ENCODE measurements at places on chromosomes 5 and 9.
A peak's percentile ranks its signal among the peaks of the same experiment; 100 is the strongest.

- DNase-seq, result no peak
Measured at GRCh38 chr5:115649541-115649940, 23.7 kb upstream of the TMED7 start.

DNA sequence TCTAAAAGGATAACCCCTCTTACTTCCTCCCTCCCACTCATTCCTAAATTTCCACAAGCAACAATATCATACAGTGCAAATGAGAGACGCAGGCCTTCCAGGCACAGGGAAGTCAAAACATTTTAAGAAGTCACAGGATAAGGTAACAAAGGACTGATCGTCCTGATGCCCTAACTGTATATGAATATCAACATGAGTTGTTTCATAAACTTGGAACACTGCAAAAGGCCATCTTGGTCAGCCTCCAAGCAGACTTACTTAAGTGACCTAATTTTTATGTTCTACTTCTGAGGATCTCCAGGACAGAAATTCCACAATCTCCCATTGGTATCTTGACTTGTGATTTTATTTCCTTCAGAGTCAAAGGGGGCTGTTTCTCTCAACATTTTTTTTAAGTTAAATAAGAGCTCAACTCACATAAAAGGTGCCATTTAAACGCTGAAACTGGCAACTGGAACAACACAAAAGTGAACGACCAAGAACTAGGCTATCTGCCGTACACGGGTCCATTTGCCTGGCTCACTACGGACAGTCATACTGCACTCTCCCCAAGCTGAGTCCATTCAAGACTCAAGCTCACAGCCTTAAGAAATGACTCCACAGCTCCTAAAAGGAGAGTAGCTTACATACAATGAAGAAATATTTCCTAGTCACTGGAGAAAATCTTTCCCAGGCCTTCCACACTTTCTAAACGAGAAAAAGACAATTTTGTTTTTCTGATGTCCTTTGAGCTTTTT is 71.3 kb downstream of the LHFPL2 start:
- DNase-seq, result no peak

DNA sequence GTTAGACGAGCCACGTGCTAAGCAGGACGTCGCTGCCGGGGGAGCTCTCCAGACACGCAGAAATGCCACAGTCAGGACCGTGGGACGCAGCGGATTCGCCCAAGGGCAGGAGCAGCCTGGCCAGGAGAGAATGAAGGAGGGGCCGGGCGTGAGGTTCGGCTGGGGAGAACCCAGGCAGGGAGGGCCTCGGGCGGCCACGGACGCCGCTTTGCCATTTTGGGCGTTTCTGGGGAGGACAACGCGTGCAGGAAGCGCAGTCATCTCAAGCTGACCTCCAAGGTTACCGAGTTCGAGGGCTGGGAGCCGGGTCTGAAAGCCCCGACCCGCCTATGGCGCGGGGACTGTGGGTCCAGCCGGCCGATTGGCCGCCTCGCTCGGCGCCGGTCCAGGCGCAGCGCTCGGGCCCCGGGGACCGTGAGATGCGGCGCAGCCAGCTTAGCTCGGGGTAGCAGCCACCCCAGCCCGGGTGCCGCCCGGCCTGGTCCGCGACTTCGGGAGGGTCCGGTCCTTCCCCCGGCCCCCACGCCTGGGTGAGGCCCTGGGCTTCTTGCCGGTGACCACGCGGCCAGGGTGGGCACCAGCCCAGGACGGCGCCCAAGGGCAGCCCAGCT is 760 bp upstream of the MAN1B1 start:
- DNase-seq, result no peak

- no peak for DNase-seq
Measured at GRCh38 chr5:16742938-16743337, 126.1 kb upstream of the RETREG1 start.

DNA sequence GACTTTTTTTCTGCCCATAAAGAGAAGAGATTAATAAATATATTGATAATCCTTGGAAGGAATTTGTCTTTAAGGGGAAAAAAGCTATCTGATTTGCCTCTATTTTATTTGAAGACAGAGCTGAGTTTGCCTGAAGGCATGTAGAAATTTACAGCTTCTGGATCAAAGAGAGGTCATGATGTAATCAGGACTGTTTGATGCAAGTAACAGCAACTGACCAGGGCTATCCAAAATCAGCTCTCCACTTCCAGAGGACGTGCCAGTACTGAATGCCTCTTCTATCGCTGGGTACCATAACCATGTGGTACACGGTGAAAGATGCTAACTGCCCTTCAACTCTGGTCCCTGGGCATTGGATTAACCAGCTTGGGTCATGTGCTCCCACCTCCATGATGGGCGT is 90.6 kb downstream of the ZFAND5 start:
- no peak for DNase-seq

DNA sequence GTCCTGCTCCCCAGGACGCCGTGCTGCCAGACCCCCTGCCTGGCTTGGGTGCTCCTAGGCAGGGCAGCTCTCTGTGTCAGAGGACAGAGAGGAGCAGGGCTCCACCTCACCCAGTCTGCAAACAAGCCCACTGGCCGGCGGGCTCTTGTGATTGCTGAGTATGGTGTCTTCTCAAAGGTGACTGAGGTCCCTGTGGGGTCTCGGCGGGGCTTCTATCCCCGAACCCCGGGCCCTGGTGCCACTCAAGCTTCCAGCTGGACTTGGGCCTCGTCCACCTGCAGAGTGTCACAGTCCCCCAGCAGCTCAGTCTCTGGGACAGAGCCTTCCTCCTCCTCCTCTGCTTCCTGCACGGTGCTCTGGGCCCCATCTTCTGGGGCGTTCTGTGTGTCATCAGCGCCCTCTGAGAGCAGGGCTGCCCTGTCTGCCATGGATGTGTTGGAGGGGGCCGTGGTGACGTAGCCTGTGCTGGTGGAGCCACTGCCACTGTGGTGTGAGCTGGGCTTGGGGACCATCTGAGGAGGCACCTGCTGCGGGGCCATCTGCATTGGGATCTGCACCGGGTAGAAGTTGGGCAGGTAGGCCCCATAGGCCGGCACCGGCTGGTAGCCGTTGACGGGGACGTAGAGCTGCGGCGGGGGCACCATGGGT is 226.5 kb downstream of the ROR2 start:
- no peak for DNase-seq

- DNase-seq, result no peak
Measured at GRCh38 chr5:149521739-149522685, 29.2 kb downstream of the CSNK1A1 start.

DNA sequence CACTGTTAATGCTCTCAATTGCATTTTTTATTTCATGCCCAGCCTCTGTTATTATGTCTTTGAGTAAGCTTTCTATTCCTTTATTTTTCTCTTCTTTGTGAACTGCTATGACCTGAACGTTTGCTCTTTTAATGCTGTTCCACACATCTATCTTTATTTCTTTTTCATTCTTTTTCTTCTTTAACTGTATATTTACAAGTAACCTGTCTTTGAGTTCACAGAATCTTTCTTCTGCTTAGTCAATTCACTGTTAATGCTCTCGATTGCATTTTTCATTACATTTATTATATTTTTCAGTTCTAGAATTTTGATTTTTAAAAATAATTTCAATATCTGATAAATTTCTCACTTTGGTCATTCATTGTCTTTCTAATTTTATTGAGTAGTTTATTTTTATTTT is 316.3 kb upstream of the MEF2C start:
- DNase-seq, result no peak

GRCh38 chr5:91175708-91176107 is 207.4 kb downstream of the ARRDC3 start:
- DNase-seq, result no peak

- DNase-seq, result no peak
Measured at GRCh38 chr9:8732367-8733075, 932.9 kb upstream of the DMAC1 start.

GRCh38 chr9:72262063-72262462 is 102.9 kb downstream of the ZFAND5 start:
- DNase-seq, result no peak

DNA sequence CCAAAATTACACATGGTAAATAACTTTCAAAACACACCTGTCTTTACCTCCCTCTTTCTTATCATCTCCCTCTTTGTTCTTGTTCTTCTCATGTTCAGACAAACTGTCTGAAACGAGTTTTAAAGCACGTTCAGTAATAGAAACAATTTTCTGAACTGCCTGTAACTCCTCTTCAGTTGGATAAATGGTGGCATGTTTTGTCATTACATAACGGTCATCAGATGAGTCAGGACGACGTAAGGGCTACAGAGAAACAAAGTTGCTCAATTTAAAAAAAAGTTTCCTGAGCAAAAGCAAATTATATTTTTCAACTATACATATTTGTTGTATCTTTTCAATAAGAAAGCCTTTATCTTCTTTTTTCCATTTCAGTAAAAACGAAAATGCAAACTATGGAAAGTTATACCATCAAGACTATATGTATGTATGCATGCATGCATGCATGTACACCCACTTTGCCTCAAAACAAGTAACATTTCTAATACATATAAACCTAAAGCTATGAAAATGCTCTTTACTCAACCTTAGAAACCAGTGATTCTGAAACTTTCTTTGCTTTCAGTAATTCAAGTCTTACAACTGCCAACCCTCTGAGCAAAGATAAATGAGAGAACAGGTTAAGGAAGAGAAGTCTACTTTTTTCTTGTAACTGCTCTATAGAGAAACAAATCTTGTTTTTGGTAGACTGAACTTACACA is 56.0 kb downstream of the ZFR start:
- DNase-seq, result no peak

GRCh38 chr5:42991404-42992087 is 48.6 kb downstream of the ANXA2R start:
- no peak for DNase-seq

DNA sequence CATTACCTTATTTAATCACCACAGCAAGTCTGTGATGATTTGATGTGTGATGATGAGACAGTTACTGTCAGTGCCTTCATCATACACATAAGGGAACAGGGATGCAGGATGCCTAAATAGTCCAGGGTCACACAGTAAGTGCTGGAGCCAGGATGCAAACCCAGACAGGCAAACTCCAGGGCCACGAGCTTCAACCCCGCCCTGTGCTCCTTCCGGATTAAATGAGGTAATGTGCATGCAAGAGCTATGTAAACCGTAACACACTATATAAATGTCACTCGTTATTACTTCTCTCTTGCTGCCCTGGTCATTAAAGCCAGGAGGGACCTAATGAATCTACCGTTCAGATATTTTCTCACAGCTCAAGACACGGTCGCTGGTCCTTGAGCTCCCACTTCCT is 12.8 kb downstream of the SMIM23 start:
- DNase-seq, result no peak

- DNase-seq, result no peak
Measured at GRCh38 chr9:137423514-137424291, 510 bp downstream of the NOXA1 start.

GRCh38 chr5:122835681-122836080 is 9.7 kb upstream of the SNX24 start:
- DNase-seq, result no peak

DNA sequence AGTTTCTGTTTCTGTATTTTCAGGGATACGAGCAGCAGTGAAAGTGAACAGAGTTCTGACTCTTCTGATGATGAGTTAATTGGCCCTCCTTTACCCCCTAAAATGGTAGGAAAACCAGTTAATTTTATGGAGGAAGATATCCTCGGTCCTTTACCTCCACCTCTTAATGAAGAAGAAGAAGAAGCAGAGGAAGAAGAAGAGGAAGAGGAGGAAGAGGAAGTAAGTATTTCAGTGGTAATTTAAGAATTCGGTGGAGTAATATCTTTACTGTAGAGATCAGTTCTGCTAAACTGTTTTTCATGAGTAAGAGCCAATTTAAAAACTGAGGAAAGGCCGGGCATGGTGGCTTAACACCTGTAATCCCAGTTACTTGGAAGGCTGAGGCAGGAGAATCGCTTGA is 17.2 kb downstream of the WDR70 start:
- no peak for DNase-seq

GRCh38 chr5:56588636-56589480 is 226.5 kb upstream of the MAP3K1 start:
- no peak for DNase-seq

GRCh38 chr9:89505911-89506310 is 8.0 kb upstream of the SEMA4D start:
- DNase-seq, result peak; percentile 72

GRCh38 chr9:91803151-91803940 is 146.7 kb downstream of the ROR2 start:
- DNase-seq, result no peak

GRCh38 chr5:116645627-116646026 is 71.0 kb upstream of the SEMA6A start:
- no peak for DNase-seq

- no peak for DNase-seq
Measured at GRCh38 chr5:111857623-111858022, 100.6 kb upstream of the NREP start.

- DNase-seq, result no peak
Measured at GRCh38 chr9:69254223-69254622, 70.8 kb upstream of the ENTREP1 start.

GRCh38 chr5:39501397-39501796 is 76.6 kb upstream of the DAB2 start:
- no peak for DNase-seq

- no peak for DNase-seq
Measured at GRCh38 chr5:36710039-36710438, 103.6 kb downstream of the SLC1A3 start.

Measured in NCI-H510A treated with DMSO at 0.1 percent for 48 hours (cell line).